Naive thymus-derived CD4-positive, alpha-beta T cell (primary cell): ENCODE measurements at places on chromosomes 1 and 21.
A peak's percentile ranks its signal among the peaks of the same experiment; 100 is the strongest.

GRCh38 chr1:222204475-222204874 is 343.4 kb downstream of the HHIPL2 start:
- no peak for DNase-seq

- no peak for DNase-seq
These were observed 1.3 kb downstream of the LY9 start for GRCh38 chr1:160797271-160797709.

GRCh38 chr1:163528710-163529348 is 207.1 kb downstream of the NUF2 start:
- DNase-seq, result no peak

- DNase-seq, result no peak
These were observed 37.5 kb upstream of the PRDM2 start for GRCh38 chr1:13662493-13662892.

- DNase-seq, result no peak
These were observed 130.2 kb upstream of the CSF3R start for GRCh38 chr1:36612881-36613280.

DNA sequence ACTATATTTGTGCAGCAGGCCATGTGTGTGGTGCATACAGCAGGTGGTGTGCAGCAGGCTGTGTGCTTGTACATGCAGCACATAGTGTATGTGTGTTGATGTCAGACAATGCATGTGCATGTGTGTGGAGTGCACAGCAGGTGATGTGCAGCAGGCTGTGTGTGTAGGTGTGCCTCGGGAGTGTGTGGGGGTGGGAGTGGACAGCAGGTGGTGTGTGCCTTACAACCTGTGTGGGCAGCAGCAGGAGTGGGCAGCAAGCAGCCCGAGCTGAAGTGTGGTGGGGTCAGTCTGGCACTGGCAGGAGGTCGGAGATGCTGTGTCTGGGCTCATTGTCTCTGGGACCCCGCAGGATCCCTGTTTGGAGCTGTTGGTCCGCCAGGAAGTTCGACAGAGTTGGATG is 29.6 kb downstream of the PTPRF start:
- no peak for DNase-seq

GRCh38 chr1:21451212-21451611 is 11.3 kb downstream of the NBPF3 start:
- DNase-seq, result no peak

DNA sequence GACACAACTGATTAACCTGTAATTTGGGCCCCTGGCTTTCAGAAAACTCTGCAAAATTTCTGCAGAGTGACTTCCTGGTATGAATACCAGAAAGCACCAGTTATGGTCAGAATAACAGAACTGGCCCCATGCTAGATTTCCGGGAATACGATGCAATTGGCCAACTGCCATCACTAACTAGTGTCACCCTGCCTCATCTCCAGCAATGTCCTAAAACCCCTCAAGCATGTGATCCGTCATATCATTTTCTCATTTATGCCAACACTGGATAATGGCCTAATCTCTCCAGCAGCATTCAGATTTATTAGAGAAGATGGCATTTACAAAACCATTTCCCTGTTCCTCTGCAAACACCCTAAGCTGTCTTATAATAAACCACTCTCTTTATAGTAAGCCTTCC is 15.4 kb downstream of the KAZN start:
- no peak for DNase-seq

DNA sequence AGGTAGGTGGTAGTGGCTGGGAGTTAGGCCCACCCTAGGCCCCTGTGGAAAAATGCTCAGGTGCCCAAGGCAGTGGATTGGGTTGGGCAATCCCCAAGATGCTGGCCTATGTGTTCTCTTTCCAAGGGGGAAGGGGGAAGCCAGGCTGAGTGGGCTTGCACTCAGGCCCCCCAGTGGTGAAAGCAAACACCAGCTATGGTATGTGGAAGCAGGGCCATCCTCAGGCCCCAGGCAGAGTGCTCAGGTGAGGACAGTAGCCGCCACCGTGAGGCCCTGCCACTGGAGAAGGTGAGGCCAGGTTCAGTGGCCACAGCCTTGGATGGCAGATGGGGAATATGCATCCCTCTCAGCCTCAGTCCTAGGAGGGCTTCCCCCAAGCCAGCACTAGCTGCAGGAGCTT is 11.8 kb downstream of the LY9 start:
- DNase-seq, result no peak

DNA sequence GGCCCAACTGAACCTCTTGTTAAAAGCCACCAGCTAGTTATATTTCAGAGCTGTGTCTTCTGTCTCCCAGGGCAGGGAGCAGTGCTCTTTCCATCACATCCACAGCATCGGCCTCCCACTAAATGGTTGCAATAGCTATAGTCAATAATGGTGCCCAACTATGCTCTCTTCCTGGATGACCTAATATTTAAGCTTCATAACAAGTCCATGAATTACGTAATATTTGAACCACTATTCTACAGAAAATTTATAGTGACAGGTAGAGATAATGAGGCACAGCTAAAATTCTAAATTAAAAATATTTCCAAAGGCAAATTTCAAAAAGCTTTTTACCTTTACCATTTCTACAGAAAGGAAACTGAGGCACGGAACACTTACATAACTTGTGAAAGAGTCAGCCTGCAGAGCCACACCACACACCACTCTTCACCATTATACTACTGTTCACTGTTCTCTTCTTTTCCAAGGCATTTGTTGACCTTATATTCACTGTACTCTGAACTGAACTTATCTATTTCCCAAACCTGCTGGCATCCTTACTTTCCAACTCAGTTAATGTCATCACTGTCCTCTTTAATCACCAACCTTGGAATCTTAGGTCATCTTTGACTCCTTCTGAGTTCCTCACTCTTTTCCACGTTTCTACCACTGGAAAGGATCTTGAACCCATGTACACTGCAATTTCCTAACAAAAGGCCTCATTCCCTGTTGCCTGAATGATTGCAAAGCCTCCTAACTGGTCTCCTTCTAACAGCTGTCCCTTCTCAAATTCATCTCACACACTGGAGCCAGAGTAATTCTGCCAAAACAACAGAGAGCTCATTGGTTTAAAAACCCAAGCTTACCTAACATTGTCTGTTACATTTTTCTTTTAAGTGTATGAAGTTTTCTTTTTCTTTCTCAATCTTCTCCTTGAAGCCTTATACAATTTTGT is 85.5 kb downstream of the DDAH1 start:
- no peak for DNase-seq

- DNase-seq, result no peak
These were observed 147.3 kb downstream of the HS2ST1 start for GRCh38 chr1:87061742-87062156.

DNA sequence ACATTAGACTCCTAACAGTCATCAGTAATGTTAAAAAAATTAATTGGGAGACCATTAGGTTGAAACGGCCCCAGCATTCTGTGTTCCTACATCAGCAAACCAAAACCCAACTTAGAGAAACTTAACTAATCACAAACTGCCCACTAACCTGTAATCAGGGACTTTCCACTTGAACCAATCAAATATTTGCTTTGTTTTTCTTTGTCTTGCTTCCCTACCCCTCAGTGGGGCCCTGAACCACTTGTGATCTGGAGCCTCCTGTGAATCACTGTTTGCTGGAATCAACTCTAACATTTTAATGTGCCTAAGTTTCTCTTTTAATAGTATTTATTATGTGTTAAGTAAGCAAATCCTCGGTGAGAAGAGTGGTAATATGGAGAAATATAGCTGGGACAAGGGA is 64.0 kb downstream of the ABCA4 start:
- DNase-seq, result no peak

DNA sequence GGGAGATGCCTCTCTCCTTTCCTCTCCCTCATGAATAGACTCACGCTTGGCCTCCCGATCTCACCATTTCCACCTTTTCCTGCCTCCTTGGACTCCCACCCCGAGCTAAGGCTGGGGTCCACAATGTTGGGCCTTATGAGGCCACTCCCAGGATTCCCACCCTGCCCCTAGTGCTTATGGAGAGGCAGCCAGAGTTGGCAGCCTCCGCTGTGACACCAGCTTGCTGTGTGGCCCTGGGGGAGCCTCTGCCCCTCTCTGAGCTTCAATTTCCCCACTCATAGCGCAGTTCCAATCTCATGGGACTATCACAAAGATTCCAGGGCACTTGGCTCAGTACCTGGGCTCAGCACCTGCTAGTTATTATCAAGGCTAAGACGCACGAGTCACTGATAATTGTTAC is 118.7 kb upstream of the WNT4 start:
- DNase-seq, result no peak

GRCh38 chr1:174692313-174692712 is 244.5 kb downstream of the GPR52 start:
- no peak for DNase-seq

DNA sequence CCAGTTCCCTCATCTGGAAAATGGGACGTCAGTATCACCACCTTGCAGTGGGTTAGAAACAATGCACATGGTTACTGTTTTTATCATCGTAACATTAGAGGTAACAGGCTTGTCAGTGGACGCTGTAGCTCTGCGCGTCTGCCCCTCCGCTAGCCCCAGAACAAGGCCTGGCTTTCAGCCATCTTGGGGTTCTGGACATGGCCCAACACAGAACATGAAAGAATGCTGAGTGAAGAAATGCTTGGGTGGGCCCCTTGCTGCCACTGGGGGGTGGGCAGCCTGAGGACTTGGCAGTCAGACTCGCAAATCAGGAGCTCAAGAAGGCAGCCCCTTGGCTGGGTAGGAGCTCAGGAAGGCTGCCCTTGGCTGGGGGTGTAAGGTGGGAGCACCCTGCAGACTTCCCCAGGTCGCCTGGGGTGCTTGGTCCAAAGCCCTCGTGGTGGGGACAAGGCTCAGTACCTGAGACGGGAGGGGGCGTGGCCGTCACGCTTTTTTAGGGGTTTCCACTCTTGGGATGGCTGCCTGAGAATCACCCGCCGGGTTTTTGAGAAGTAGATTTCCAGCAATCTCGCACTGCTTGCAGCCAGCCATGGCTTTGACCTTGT is 51.7 kb downstream of the SLC37A1 start:
- no peak for DNase-seq

DNA sequence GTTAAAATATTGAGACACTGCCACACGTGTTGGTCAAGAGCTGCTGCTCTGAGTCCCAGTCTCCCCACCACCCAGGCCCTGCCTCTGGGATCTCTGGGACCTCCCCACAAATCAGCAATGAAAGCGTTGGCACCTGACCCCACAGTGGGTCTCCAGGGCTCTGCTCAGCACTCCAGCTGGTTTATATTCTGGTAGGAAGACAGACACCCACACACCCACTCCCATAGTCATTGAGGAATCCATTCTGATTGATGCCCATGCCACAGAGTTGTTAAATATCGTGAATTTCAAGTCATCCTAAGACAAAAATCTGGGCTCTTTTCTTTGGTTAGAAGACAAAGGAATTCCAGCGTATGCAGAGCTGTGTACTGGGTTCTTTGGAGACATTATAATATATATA is 91.6 kb downstream of the KIF26B start:
- DNase-seq, result no peak

GRCh38 chr1:6417961-6418667 is 1.6 kb downstream of the HES2 start:
- no peak for DNase-seq

DNA sequence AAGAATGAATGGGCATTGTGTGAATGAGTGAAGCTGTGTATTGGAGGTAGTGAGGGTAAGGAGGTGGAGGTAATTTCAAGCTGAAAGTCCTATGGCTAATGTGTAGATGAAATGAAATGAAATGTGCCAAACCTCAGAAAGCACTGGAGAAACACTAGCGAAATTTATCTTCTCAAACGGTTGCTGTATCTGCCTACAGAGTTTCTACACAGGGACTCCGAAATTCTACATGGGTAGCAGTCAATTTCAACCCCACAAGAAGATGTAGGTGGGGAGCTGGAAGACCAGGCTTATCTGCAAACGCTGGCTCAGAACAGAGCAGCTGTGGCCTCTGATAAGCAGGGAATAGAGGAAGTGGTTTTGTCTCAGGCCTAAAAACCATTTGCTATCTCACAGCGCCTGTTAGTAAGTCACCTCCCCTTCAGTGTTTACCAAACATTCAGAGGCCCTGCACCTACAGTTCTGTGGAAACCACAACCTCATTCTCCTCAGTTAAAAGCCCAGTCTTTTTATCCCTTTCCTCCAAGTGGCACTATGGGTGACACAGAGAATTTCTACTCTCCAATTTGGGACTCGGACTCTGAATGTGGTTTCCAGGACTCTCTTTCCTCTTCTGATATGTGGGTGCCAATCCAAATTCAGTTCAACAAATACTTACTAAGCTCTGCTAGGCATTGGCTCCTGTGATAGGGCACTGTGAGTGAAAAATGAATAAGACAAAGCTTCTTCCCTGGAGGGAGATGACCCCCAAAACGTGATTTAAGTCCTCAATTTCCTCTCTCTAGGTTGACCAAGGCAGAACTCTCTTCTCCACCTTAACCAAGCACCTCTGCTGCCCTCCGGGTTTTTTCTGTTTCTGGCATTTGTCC is 17.2 kb upstream of the SLAMF6 start:
- DNase-seq, result peak; percentile 69

- DNase-seq, result no peak
These were observed 43.0 kb downstream of the SPATA17 start for GRCh38 chr1:217674028-217674729.

- DNase-seq, result no peak
These were observed 467.6 kb upstream of the PKN2 start for GRCh38 chr1:88216441-88216840.

- DNase-seq, result no peak
These were observed 19.3 kb upstream of the PDZK1IP1 start for GRCh38 chr1:47209091-47209490.

DNA sequence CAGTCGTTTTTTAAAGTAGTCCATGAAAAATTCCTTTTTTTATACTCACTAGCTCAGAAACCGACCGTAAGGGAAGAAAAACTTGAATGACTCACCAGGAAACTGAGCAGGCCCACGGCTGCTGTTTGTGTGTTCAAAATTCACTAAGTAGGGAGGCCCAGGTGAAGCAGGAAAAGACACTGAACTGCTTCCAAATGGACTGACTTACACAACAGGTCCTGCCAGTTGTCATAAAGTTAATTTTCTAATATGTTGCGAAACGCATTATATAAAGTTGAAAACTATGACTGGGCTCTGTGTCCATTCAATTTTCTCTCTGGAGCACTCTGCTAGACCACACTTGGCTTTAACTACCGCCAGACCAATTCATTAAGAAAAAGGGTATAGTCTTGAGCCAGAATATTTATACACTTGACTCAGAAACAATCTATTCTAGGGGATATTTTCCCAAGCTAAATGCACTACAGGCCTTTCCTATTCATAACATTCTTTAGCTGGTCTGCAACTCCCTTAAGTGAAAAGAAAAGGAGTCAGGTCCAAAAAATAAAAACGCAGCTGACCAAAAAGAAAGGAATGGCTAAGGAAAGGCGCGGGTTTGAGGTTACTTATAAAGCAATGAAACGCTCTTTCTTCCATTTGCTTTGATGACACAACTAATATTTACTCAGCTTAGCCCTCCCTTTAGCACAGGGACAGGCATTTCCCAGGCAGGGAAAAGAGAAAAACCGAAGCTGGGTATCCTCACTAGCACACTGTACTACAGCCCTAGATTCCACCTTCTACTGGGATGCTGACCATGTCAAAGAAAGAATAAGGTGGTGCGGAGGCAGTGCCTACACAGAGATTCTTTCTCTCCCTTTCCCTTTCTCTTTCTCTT is 306.3 kb upstream of the ESRRG start:
- DNase-seq, result no peak

DNA sequence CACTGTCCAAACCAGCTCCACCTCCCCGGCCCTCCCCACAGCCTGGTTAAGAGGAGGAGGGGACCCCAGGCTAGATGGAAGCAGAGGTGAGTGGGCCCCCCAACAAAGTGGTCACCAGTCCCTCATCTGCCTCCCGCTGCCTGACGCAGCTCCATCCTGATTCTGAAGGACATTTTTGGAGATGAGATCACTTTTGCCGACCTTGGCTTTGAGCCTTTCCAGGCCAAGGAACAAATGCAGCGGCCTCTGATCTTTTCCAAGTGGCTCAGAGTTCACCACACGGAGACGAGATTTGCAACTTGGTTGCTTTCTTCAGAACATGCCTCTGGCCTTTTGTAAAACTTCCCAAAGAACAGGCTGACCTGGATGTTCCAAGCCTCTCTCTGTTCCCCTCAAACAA is 223.1 kb downstream of the NPHP4 start:
- no peak for DNase-seq
